ENCODE measurements at places on chromosomes 4 and X. TPM values are rescaled to one million over a fixed set of nuclear protein-coding genes. Genes with fewer than 3 reads are reported as not detected.

The GASK1B gene
- 60.4 TPM for total RNA-seq

The SPANXA1 gene
- total RNA-seq: not detected

The FRAS1 gene
- 3.0 TPM for total RNA-seq

The JADE1 gene
- total RNA-seq: 17.6 TPM

The FOXP3 gene
- total RNA-seq: 0.13 TPM

The DGAT2L6 gene
- not detected for total RNA-seq

The INPP4B gene
- total RNA-seq: 17.2 TPM

The ARSJ gene
- total RNA-seq: 46.1 TPM

The LINC00632 gene
- total RNA-seq: 5.8 TPM

The HDAC8 gene
- total RNA-seq: 25.4 TPM

The FMR1NB gene
- total RNA-seq: not detected

The XKRX gene
- total RNA-seq: 0.06 TPM

The RAP2C gene
- 20.1 TPM for total RNA-seq

The AKAP4 gene
- total RNA-seq: not detected

The COX7B2 gene
- total RNA-seq: not detected

The JAKMIP1 gene
- not detected for total RNA-seq

The PDZD4 gene
- 1.7 TPM for total RNA-seq

The IL13RA1 gene
- 34.2 TPM for total RNA-seq

The GSTCD gene
- total RNA-seq: 25.8 TPM

The USP26 gene
- not detected for total RNA-seq

The TRAM1L1 gene
- 6.9 TPM for total RNA-seq

The RTL5 gene
- total RNA-seq: 1.3 TPM

The DTHD1 gene
- total RNA-seq: not detected

The POU4F2 gene
- total RNA-seq: not detected

The TBC1D8B gene
- 5.1 TPM for total RNA-seq

The UBA6 gene
- total RNA-seq: 174 TPM

The CENPE gene
- total RNA-seq: 43.9 TPM

The GUCY1B1 gene
- total RNA-seq: 3.4 TPM

The SPON2 gene
- total RNA-seq: 1.1 TPM

The GRSF1 gene
- total RNA-seq: 113 TPM

The TLR8 gene
- total RNA-seq: not detected

The CSAG1 gene
- not detected for total RNA-seq

The SAGE1 gene
- not detected for total RNA-seq

The DMP1 gene
- not detected for total RNA-seq

The PCDH7 gene
- 35.9 TPM for total RNA-seq

The ADH1C gene
- not detected for total RNA-seq

The CD99 gene
- total RNA-seq: 322 TPM

The BANK1 gene
- 0.06 TPM for total RNA-seq

The PPP4R3C gene
- total RNA-seq: not detected

The PFKFB1 gene
- total RNA-seq: not detected

The TEX13B gene
- total RNA-seq: not detected

The KIT gene
- total RNA-seq: not detected

The LRP2BP gene
- total RNA-seq: 0.45 TPM

The HPGDS gene
- not detected for total RNA-seq

The KLHL13 gene
- total RNA-seq: 0.13 TPM

The BTK gene
- not detected for total RNA-seq

The GRIA2 gene
- total RNA-seq: not detected

The KCNIP4 gene
- not detected for total RNA-seq

The CPZ gene
- total RNA-seq: 2.8 TPM

The JCHAIN gene
- total RNA-seq: not detected

The HERC3 gene
- total RNA-seq: 21.3 TPM

The SORCS2 gene
- 0.52 TPM for total RNA-seq

The TET2 gene
- total RNA-seq: 9.5 TPM

The GABRE gene
- total RNA-seq: 1.5 TPM

The ARX gene
- total RNA-seq: not detected

The ENPEP gene
- 0.13 TPM for total RNA-seq

The RPS6KA6 gene
- total RNA-seq: 2.1 TPM

The RNF212 gene
- total RNA-seq: not detected

All from LHCN-M2 (cell line).